ENCODE measurements at places on chromosomes 5 and 9.

DNA sequence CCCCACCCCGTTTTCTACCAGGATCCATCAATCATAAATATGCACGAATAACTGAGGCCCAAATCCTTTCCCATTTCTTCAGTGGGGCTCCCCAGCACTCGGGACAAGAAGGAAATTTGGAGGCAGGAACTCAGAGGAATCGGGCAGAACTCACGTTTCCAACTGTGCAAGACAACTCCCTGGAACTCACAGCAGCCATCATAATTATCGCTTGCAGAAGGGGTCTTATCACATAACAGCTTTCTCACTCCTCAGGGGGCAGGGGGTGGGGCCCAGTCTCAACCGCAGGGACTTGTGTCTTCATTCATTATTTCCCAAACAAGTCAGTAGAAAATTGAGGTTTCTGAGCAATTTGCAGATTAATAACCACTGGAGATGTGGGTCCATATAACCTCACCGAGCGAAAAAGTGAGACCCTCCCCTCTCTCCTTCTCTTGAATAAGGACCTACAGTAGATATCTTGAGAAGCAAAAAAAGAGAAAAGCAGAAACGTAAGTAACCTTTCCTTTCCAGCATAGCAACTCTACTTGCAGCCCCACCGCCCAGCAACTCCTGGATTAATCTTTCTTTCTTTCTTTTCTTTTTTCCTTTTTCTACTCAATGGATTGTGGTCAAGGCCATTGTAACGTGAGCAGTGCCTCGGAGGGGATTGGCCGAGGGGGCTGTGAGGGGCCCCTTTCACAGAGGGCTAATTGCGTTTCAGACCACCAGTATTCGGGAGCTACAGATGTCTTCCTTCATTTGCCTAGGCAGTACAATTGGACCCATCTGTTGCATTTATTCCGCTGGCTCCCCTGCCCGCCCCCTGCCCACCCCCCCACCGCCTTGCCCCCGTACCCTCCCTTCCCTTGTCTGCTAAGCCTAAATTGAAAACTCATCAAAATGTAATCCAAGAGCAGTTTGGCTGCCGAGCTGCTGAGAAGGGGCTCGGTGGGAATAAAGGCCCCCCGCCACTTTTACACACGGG lies 24.7 kb upstream of the TIFAB start:
- no peak for DNase-seq

GRCh38 chr9:116115761-116116353 lies 37.7 kb upstream of the PAPPA start:
- DNase-seq, result no peak

DNA sequence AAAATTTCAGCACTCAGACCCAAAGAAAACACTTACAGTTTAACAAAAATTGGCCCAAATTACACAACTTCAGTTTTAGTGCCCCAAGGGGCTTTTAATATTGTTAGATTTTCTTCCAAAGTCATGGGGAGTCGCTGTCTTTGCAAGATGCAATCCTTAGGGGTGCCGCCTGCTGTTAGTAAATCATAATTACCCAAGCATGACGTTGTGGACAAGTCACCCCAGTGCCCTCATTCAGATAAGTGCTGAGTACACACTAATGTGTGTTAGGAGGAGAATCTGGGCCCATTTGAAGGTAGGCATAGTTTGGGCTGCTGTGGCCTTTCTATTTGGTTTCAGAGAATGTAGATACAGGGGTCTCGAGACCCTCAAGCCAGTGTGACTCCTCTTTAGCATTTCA lies 138.1 kb downstream of the SV2C start:
- peak; percentile 16 for DNase-seq

- DNase-seq, result no peak
These were observed 33.2 kb upstream of the C5orf46 start for GRCh38 chr5:147939431-147940114.

DNA sequence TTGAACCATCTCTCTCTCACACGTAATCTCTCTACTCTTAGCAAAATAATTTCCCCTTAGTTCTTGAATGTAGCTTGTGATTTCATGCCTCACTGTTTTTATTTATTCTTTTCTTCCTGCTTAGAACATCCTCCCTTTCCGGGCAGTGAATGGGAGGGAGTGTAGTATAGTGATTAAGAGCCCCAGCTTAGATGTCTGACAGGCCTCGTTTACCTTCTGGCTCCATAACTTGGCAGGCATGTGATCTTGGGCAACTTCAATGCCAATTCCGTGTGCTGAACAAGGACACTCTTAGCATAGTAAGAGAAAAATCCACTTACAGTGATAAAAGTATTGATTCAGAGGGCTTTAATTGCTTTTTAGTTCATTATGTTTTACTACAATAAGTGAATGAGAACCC lies 96.3 kb upstream of the TNPO1 start:
- DNase-seq, result no peak

GRCh38 chr9:100033877-100034551 lies 64.8 kb downstream of the ERP44 start:
- DNase-seq, result no peak

DNA sequence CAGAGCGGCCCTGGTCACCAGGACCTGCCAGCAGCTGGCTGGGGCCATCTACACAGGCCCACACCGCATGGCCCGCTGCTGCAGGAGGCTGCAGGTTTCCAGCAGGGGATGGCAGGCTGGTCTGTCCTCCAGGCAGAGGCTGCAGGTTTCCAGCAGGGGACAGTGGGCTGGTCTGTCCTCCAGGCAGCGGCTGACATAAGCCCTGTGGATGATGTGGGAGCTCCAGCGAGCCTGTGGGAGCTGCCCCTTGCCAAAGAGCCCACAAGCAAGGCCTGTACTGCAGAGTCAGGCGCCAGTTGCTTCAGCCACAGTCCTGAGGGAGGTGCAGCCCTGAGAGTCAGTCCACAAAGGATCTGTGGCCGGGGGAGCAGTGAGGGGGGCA lies 18.5 kb downstream of the TPPP start:
- DNase-seq, result peak; percentile 69

- DNase-seq, result no peak
These were observed 87.3 kb upstream of the GRAMD2B start for GRCh38 chr5:126335886-126336285.

DNA sequence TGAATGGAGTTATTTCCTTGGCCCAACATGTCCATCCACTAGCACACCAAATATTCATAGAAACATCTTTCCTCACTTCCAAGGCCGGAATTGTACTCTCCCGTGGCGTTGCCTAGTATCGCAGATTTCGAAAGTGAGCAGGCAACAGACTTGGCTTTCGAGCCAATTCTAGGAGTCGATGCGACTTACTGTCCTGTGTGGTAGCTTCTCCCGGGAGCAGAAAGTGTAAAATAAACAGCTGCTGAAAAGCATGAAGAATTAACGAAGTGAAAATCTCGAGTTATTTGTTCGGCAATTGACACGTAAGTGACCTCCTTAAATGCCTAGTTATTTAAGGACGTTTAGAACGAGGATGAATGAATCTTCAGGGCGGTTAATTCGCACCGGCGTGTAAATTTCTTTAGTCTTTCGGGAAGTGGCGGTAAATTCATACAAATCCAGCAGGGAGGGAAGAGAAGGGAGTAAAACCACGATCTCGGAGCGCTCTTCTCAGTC lies 449 bp upstream of the PCSK5 start:
- DNase-seq, result peak; percentile 1

DNA sequence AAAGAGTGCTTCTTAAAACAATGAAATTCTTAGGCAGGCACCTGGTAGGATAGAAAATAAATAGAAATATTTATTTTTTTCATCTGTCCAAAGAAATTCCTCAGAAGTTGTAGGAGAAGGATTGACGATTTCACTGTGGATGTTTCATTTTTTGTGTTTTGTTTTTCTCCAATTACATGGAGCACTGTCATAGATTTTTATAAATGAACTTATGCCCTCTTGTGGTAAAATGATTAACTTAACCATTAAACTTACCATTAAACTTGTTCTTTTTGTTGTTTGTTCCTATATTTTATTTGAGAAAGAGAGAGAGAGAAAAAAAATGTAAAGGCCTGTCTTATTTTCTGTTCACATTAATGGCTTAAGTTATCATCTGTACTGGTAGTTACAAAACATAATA lies 339.2 kb downstream of the PRR16 start:
- peak; percentile 2 for DNase-seq

DNA sequence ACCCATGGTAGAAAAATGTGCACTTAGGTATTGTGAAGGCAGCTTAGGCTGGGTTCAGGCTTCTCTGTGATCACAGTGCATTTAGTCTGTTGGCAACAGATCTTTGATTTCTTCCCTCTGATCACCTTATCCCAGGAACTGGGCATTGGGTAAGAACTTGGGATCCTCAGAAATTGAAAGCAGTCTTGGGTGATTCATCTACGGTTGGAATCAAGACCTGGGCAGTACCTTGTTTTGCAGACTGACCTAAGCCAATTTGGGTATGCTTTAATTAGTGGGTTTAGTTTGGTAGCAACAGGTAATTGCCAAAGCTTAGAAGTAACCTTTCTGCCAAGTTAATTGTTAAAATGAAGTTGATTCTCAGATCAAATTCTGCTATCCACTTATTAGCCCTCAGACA lies 17.8 kb downstream of the ENTREP1 start:
- no peak for DNase-seq

DNA sequence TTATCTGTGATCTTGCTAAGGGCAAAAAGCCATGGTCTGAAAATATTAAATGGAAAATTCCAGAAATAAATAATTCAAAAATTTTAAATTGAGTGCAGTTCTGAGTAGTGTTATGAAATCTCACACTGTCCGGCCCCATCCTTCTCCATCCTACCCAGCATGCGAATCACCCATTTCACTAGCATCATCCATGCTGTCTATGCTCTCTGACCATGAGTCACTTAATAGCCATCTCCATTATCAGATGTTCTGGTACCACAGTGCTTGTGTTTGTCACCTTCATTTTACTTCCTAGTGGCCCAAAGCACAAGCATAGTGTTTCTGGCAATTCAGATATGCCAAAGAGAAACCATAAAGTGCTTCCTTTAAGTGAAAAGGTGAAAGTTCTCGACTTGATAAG lies 63.3 kb upstream of the SMC5 start:
- DNase-seq, result no peak

- peak; percentile 99 for DNase-seq
These were observed 3.0 kb downstream of the GRK6 start for GRCh38 chr5:177429248-177430040.

DNA sequence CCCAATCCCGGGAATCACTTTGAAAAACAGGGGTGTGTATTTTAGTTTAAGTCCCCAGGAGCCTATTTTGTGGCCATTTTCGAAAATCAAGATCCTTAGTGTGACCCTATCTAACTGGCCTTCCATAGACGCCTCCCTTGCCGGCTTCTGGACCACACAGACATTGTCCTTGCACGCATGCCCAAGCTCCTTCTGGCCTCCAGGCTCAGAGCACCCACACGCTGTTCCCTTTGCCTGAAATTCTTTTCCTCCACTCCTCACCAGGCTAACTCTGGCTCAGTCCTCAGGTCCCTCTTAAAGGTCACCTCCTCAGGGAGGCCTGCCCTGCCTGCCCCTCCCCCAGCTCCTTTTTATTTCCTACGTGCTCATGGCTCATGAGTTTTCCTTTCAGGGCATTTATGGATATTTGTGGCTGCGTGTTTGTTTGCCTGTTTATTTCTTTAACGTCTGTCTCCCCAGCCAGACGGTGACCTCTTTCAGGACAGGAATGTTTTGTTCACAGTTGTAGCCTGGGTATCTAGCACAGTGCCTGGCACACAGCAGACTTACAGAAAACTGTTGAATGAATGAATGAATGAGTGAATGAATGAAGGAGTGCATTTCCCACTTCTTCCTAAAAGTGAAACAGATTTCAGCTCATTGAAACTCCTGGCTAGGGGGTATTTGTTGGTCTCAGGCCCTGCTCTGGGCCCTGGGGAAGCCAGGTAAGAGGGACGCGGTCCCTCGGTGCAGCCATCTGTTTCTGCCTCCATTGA lies 79.1 kb upstream of the IER5L start:
- DNase-seq, result no peak

- peak; percentile 52 for DNase-seq
These were observed 1.3 kb upstream of the PARP8 start for GRCh38 chr5:50665091-50665490.

DNA sequence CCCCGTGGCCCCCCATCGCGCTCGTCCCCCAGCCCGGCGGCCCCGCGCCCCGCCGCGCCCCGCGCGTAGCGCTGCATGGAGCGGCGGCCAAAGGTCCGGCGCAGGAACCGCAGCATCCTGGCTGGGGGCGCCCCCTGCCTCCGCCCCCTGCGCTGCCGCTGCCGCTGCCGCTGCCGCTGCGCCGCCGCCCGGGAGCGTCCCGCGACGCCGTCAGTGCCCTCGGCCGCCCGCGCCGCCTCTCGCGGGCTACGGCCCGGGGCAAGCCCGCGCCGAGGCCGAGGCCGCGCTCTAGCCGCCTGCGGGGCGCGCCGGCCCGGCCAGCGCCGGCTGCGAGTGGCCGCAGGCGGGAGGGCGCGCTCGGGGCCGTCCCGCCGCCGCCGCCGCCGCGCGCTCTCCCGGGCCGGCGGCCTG lies 523 bp downstream of the EPB41L4B start:
- peak; percentile 36 for DNase-seq

DNA sequence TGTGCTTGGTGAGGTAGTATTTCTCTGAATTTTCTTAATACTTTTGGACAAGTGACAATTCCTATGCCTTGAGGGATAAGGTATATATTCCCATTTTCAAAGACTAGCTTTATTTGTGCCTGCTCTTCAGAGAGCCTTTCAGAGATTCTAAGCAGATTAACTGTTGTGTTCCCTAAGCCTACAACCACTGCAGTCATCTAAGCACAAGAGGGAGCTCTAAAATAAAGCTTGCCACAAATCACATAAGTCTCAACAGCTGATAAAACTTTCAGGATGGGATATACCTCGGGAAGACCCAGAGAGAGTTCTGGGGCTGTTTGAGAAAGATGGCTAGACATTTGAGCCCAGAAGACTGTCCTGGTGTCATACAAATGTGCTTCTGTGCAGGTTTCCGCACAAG lies 157.3 kb downstream of the CYLC2 start:
- no peak for DNase-seq

DNA sequence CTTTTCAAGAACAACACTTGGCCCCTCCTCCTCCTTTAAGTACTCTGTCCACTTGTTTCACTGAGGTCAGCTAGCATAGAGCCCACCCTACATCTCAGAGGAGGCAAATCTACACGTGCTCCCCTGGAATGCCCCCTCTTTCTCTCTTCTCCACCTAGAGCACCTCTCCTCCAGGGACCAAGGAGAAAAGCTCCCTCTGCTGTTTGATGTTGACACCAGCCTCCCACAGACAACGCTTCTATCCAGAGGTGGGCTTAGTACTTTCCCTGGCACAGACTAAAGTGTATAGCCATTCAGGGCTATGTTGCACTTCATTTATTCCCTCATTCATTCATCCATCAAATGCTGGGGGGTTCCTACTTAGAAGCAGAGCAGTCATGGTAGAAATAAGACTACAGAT lies 68.2 kb upstream of the TAF1L start:
- peak; percentile 46 for DNase-seq

DNA sequence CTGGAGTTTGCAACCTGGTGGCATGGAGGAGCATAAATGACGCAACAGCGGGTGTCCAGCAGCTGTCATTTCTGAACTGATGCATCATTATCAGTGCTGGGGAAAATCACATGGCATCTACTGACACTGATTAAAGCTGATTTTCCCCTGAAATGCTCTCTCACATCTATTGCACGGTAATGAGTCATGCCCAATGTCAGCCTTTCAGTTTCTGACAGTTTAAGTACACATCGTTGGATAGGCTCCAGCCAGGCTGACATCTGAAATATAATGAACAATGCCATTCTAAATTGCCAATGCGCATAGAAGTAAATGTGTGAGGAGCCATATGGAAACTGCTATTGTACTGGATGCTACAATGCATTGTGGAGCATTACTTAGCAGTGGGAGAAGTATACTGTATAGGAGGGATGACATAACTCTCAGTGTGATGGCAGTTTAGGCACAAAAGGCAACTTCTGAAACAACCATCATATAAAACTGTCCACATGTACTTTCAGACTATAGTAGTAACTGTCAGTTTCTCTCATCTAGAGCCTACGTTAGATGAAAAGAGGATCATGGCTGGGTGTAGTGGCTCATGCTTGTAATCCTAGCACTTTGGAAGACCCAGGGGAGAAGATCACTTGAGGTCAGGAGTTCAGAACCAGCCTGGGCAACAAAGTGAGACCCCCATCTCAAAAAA lies 389.3 kb upstream of the DMAC1 start:
- DNase-seq, result no peak
